ENCODE measurements at places on chromosomes 7 and 10.

GRCh38 chr10:128263891-128264688 lies 137.9 kb upstream of the MKI67 start:
- DNase-seq, result no peak

DNA sequence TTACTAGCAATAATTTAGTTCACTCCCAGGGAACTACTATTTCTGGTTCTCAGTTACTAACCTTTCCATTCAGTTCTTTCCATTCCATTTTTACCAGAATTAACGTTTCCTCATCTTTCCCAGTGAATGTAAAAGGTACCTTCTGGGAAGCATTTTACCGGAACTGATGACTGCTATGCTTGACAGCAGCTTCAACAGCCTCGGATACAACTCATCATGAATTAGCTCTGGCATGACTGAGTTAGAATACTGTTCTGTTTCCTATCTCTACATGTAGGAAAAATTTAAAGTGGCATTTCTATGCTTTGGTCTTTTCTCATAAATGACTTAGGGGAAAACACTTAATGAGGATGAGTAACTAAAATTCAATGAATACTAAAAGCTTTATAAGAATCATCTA lies 18.6 kb downstream of the TAS2R41 start:
- no peak for DNase-seq

DNA sequence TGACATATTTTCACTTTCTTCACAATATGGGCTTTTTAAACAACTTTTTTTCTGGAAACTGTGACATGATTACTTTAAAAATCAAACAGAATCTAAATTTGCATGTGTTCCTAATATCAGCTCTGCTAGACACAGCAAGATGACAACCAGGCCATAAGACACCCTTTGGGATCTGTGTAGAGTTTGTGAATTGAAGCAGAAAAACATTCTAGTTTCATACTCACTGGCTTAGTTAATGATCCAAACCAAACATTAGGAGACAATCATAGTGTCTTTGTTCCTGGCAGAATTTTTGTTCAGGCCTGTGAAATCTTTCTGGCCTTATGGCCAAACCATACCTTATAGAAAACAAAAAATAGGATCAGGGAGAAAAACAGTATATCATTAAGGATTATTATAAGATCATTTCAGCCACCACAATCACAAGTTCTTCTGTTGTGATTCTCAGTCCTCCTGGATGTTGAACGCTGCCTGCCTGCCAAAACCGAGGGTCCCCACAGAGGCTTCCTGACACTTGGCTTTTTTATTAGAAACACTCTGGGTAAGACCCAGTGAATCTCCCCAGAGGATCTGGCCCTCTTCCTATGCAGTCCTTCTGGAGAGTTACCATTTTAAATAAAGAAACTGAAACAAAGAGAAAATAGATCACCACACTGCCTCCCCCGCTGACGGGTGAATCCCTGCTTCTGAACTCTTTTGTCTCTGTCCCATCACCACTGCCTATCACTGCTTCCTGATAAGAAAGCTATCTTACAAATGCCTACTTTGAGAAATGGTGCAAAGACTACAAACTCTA lies 79.2 kb upstream of the PPP1R3C start:
- no peak for DNase-seq

GRCh38 chr7:36244429-36244828 lies 91.4 kb downstream of the EEPD1 start:
- DNase-seq, result no peak

DNA sequence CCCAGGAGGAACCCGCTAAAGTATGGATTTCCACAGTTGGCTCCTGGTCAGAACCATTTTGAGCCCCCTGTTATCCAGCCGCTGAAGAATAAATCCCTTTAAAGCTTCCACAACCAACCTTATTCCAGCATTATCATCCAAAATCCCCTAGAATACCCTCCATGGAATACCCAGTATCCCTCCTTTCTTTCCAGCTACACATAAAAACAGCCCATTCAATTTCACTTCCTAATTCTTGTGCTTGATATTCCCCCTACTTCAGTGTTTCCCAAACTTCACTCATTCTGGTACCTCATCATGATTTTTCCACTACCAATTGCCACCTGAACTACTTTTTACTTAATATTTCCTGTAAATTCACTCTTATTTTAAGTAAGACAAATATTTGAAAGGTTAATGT lies 3.1 kb downstream of the MACC1 start:
- DNase-seq, result no peak
